ENCODE measurements at places on chromosomes 6 and 20.

DNA sequence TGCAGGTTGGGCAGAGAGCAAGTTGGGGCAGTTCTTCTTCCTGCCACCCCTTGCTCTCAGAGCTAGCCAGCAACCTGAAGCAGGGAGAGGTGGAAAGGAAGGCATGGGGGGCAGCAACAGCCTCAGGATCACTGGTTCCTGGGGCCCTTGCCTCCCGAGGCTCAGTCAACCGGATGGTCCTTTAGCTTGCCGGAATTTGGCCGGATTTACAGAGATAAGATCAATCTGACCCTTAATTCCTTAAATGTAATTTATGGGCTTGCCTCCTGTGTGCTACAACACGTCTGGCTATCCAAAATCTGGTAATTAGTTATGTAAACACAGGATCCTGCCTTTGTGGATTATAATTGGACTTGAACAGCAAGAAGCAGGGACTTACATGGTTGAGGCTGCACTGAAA, 19.5 kb upstream of the TCP11 start:
- no peak for DNase-seq

DNA sequence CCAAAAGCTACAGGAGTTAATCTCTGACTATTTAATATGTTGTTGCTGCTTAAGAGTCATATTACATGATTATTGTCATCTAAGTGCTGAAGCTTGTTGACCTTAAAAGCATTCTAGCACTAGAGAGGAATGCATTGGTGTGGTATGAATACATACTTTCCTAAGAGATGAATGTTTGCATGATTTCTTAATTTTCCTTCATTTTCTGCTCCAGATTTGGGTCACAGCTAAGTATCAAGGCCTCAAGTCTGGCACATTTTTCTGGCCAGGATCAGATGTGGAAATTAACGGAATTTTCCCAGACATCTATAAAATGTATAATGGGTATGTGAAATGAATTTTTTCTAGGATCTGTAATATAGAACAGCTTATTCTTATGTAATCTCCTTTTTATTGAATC, 53.6 kb downstream of the ENPP1 start:
- DNase-seq = no peak

- no peak for DNase-seq
Measured at GRCh38 chr6:168581236-168581635, 140.3 kb downstream of the SMOC2 start.

- DNase-seq = no peak
Measured at GRCh38 chr6:56497240-56497639, 145.4 kb downstream of the DST start.

DNA sequence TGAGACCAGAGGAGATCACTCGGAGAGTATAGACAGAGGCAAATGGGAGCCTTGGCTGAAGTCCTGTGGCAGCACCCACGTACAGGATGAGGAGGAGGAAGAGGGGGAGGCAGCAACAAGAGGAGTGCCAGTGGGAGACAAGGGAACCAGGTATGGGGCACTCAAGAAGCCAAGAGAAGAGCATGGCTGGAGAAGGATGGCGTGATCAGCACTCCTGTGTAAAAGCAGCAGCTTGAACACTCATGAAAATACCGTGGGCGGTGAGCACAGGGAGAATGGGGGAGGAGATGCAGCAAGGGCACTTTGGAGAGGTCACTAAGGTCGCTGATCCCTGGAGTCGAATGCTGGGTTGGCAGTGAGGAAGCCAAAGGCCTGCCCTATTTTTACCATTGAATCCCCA, 51.2 kb upstream of the PRND start:
- no peak for DNase-seq

- no peak for DNase-seq
Measured at GRCh38 chr6:905556-905955, 212.6 kb upstream of the EXOC2 start.

- no peak for DNase-seq
Measured at GRCh38 chr6:30942338-30943060, 1.7 kb downstream of the MUCL3 start.

DNA sequence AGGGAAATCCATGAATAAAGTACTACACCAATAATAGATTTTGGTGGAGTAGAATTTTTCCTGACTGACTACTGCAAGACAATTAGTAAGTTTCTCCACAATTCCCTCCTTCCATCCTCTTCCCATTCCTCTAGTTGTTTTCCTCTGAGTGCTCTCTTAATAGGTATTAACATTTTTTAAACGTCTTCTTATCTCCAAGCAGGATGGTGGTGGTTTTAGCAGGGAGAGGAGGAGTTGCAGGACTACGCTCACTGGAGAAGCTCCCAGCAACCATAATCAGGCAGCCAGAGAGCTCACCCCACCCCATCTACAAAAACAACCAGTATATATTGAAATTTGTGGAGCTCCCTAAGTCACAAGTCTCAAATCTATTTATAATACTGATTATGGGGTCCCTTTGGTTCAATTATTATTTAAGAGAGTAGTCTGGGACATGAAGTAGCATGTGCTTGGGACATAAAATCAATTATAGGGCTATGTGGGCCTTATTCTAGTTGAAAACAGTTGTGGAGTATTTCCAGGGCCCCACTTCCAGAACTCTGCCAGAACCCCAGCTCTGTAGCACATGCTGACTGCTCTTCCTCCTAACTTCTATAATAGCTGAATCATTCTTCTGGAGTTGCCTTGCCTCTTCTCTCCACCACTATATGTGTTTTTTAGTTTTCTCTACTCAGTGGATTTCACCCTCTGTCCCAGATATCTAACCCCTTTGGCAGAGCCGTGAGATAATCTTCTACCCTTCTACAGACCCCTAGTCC, 49.8 kb downstream of the MYB start:
- no peak for DNase-seq

DNA sequence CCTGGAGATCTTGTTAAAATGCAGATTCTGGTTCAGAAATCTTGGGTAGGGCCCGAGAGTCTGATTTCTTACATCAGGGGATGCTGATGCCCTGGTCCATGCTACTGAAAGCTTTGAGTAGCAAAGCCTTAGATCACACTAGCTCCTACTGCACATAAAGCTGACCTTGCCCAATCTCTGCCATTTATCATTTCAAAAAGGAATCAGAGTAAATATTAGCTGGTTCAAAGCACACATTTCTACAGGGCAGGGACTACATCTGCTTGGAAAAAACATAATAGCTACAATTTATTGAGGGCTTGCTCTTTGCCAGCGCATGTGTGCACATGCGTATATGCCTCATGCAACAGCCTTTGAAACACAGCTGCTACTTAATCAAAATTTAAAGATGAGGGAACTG, 440.4 kb upstream of the ARID1B start:
- no peak for DNase-seq

GRCh38 chr6:38555606-38556005, 84.1 kb downstream of the BTBD9 start:
- no peak for DNase-seq

GRCh38 chr6:156686995-156687788, 90.0 kb upstream of the ARID1B start:
- DNase-seq = peak; percentile 88

DNA sequence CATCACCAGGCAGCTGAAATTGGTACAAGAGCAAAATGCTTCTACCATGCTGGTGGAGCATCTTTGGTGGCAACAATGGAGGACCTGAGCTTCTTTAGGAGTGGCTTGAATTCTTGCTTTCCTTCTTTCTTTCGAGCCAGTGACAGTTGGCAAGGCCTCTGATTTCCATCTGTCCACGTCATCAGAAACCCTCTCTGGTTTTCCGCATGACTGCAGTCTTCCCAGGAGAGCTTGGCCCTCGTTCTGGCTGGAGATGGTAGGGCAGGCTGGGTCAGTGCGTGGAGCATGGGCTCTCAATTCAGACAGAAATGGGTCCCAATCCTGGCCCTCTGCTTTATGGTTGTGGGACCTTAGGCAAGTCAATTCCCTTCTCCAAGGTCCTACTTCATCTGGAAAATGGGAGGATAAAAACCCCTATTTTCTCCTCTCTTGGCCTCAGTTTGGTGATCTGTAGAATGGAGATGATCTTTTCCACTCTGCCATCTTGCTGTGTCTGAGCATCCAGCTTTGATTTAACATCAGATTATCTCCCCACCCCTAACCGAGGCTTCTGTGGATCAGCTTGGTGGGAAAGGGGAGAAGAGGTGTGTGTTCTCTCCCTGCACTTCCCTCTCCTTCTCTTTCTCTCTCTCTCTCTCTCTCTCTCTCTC, 3.6 kb upstream of the BPIFB1 start:
- no peak for DNase-seq

GRCh38 chr20:48818481-48818987, 9.3 kb downstream of the PREX1 start:
- DNase-seq = no peak

- DNase-seq = no peak
Measured at GRCh38 chr20:60403105-60403741, 445.0 kb downstream of the CDH26 start.

- DNase-seq = no peak
Measured at GRCh38 chr6:12913201-12913600, 196.6 kb downstream of the PHACTR1 start.

DNA sequence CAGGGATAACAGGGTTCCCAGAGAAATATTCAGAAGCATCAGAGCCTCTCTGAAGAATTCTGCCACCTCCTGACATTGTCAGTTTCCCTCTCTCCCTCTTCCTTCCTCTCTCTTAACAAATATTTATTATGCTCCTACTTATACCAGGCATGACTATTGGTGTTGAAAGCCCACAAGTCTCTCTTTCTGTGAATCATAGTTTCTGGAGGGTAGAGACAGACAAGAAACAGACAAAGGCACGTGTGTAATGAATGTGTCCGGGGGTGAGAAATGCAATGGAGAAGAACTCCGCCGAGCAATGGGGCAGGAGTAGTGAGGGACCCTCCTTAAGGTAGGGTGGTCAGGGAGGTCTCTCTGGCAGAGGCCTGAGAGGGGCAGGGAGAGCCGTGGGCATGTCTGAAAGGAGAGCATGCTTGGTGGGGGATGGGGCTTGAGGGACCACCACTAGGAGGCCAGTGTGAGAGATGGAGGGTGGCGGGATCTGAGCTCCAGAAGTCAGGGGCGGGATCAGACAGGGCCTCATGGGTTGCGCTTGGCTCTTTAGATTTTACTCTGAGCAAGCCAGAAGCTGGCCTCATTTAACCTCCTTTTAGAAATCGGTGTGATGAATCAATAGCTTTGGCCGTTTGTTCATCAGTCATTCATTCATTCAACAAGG, 57.3 kb downstream of the EYA2 start:
- no peak for DNase-seq

DNA sequence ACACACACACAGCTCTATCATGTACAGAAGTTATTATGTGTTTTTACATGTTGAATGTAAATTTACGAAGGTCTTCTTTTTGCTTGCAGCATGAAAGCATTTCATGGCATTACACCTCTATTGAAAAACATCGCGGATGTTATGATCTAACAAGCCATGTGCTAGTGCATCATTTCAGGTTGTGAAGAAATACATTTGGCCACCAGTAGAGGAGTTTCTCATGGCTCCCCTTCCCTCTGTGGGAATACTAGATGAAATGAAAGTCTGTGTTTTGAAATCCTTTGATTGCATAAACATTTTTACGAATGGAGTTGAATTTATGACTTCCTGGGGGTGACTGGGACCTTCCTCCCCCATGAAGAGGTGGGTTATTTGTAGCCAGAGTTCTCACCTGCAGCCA, 17.7 kb downstream of the MAS1 start:
- DNase-seq = no peak

DNA sequence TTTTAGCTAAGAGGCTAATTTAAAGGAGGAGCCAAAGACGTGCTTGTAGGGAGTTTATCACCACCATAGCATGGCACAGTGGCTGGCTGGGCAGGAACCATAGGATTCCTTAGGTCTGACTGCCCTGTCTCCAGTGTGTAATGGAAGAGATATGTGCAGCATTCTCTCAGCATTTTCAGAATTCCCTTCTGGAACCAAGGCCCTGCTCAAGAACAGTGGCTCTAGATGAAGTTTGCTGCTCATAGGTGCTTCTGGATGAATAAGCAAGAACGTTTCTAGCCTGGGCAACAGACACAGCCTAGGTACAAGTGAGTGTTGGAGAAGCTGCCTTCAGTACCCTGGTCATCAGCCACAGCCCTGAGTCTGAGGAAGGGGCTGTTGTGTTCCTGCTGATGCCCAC, 69.1 kb downstream of the LCA5 start:
- DNase-seq = no peak

DNA sequence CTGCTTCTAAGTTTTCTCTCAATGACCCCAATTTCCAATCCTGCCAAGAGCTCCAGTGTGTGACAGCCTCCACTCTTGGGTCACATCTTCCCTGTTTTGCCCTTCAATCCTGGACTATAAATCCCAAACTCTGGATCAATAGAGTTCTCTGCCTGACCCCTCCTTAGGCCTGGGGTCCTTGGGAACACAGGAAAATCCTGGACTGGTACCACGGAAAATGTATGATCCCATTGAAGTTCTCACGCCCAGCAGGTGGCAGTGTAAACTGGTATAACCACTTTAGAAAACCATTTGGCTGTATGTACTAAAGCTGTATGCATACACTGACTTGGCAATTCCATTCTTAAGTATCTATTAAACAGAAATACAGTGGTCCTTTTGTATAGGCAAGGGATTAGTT, 98.0 kb downstream of the SNAP25 start:
- DNase-seq = no peak

DNA sequence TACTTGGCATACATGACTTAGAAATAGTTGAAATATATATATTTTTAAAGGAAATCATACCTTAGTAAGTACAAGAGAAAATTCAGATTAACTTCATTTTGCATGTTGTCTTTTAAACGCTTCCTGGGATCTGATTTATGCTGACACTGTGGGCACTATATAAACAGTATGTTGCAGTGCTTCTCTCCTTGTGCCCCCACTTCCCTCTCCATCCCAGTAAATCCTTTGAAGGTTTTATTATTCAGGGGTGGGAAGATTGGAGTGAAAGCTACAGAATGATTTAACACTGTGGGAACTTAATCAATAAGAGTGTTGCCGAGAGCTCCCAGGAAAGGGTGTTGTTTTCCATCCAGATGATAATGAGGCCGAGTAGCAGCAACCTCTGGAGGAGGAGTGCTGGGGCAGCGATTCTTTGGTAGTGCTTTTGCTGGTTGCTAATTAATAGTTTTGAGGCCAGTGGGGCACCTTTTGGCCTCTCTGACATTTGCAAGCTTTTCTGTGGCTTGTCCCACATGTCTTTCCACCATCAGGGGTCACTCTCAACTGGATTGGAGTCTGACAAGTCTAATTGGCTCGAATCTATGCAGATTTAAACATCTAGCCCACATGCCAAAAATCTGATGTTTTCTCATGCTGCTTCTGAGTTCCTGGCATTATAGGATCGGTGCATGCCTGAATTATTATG, 183.0 kb upstream of the MMS22L start:
- DNase-seq = no peak

Data from bone marrow (tissue), 2 donors.